ENCODE measurements at places on chromosomes 6 and 20.

- DNase-seq, result no peak
Observed at GRCh38 chr6:47479140-47479508, 1.5 kb downstream of the CD2AP start.

DNA sequence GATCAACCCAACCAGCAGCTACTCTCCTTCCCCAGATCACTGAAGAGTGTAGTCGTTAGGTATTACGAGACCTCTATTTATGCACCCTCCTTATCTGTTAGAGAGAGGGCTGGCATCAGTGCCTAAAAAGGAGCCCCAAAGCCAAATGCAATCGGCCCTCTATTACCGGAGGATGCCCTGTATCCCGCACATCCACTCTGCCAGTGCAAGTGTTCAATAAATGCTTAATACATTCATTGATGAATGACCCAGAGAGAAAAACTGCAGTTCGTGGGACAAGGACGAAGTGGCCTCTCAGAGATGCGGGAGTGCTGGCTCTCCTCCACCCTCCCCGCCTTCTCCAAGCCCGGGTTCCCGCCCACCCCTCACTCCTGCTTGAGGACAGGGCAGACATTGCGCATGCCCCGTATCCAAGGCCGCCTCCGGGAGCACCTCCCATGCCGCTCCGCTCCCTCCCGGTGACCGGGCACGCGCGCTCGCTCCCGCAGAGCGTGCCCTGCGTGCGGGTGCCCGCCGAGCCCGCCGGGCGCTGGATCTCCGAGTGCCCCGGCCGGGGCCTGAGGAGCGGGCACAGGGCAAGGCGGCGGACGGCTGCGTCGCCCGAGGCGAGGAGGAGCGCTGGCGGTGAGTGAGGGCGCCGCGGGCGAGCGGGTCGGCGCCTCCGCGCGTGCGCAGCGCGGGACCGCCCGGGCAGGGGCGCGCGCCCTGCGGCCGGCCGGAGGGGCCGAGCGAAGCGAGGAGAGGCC is 27.2 kb upstream of the BTBD3 start:
- DNase-seq, result peak; percentile 94

DNA sequence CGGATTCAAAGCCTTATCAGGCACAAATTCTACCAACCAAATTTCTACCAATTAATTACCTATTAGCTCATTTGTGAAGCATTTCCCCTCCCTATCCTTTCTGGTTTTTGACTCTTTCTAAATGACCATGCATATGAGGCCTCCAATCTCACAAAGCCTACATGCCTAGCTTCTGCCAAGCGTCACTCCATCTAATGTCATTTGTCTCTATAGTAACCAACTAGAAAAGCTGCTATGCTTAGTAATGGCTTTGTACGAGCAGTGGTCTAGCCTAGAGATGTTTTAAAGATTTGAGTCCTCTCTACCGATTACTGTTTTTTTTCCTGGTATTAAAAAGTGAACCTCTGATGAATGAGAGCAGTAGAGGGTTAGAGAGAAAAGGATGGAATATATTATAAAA is 4.8 kb upstream of the ASF1A start:
- DNase-seq, result no peak

DNA sequence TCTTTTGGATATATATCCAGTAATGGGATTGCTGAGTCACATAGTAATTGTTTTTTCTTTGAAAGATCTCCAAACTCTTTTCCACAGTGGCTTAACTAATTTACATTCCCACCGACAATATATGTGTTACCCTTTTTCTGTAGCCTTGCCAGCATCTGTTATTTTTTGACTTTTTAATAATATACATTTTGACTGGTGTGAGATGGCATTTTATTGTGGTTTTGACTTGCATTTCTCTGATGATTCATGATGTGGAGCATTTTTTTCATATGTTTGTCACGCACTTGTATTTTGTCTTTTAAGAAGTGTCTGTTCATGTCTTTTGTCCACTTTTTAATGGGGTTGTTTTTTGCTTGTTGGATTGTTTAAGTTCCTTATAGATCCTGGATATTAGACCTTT is 58.9 kb upstream of the OPRM1 start:
- no peak for DNase-seq

- peak; percentile 82 for DNase-seq
Observed at GRCh38 chr6:150006961-150007464, 18.3 kb downstream of the RAET1L start.

GRCh38 chr6:56959094-56959493 is 4.2 kb downstream of the BEND6 start:
- no peak for DNase-seq

Data from H7 (cell line).